Stimulated activated naive CD4-positive, alpha-beta T cell treated with Interleukin-2 at 50 U/mL for 16 hours (primary cell): ENCODE measurements at places on chromosomes 1 and 21.

DNA sequence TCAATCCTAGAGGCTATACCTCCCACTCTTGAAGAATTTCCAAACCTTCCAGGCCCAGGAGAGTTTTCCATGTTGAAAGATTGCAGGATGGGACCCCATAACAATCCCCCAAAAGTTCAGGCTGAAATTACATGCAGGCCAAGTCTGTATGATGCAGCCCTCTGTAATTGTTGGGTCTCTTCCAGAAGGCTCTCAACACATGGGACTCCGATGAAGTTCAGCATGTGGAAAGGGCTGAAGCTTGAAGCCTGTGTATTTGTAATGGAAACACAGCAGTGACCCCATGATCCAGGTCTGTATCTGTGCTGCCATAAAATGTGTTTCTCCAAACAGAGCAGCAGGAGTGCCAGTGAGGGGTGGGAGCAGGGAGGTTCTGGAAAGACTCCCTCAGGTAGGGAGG lies 202.5 kb upstream of the LYPLAL1 start:
- no peak for DNase-seq

GRCh38 chr1:18955441-18956192 lies 859 bp downstream of the IFFO2 start:
- peak; percentile 68 for DNase-seq

- no peak for DNase-seq
Observed at GRCh38 chr21:46124926-46125845, 27.3 kb downstream of the COL6A2 start.

GRCh38 chr1:14110040-14110439 lies 410.1 kb downstream of the PRDM2 start:
- DNase-seq: no peak

DNA sequence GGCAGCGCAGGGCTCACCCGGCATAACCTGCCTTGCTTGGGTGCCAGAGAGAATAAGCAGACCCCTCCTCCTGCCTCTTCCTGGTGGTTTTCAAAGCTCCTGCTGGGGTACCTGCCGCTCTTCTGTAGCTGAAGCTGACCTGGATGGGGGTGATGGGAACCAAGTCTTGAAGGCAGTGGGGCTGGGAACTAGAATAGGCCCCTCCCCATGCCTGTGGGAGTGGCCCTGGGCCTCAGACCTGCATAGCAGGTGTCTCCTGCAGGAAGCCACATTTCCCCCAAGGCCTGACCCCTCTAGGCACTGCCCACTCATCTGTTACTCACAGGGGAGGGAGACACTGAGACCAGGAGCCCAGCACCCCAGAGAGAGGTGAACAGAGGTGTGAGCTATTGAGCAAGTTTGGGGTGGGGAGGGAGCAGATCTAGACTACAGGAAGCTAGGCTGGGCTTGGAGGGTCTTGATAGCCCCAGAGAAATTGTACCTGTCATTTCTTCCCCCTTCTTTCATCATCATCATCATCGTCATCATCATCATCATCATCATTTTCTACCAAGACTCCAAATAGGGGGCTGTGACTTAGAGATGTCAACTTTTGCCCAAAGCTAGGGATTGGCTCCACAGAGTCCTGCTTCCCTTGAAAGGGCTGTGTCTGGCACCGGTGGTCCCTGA lies 10.1 kb downstream of the PADI1 start:
- no peak for DNase-seq

GRCh38 chr1:168210312-168210711 lies 15.5 kb upstream of the SFT2D2 start:
- no peak for DNase-seq

DNA sequence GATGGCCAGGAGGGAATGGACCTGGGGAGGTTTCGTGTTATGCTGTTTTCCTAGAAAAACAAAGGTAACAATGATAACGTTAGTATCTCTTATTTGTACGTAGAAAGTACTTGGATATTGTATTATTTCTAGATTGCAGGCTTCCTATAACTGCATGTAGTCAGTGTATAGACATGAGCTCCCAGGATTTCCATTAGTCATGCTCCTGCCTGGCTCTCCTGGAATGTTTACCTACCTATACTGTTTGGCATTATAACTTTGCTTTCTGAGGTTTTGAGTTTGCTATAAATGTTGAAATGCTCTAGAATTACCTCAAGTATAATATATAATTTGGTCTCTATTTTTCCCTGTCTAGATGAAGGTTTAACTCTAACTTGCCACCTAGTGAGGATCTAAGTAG lies 66.1 kb downstream of the TTC3 start:
- no peak for DNase-seq

DNA sequence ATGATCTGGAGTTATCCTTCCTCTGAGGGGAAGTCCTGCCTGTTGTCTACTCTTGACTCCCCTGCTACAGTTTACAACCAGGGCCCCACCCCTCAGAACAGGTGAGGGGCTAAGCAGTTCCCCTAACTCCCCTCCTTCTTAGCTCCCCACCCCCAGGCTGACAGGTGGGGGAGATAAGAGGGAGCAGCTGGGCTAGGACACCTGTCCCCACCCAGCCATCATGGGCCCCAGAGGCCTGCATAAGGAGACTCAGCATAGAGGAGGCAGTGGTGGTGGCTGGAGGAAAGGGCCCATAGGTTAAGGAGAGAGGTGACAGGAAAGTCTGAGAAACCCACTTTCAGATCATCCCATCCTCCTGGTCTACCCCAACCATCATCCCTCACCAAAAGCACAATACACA lies 6.8 kb downstream of the MEF2D start:
- no peak for DNase-seq

GRCh38 chr1:17550729-17551584 lies 11.5 kb downstream of the ARHGEF10L start:
- no peak for DNase-seq

DNA sequence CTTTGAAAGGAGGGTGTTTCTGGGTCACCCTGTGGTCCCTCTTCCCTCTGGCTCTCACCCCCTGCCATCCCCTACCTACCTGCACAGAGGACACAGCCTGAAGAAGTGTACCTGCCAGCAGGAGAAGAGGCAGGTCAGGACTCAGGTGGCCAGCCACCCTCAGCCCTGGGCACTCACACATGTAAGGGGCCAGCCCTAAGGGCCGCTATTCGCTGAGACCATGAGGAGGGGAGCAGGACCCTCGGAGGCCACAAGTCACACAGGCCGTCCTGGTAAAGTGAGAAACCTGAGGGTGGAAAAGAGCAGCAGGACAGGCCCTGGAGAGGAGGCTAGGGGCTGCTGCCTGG lies 1.2 kb downstream of the ZNF692 start:
- DNase-seq: no peak

- DNase-seq: no peak
Observed at GRCh38 chr1:94942171-94943128, 15.5 kb upstream of the CNN3 start.

GRCh38 chr21:37536616-37537278 lies 170.2 kb downstream of the DYRK1A start:
- no peak for DNase-seq

GRCh38 chr1:202154766-202155477 lies 5.5 kb downstream of the PTPN7 start:
- DNase-seq: peak; percentile 36

- DNase-seq: no peak
Observed at GRCh38 chr1:70978623-70979022, 69.0 kb downstream of the PTGER3 start.

GRCh38 chr1:77273891-77274290 lies 7.9 kb upstream of the AK5 start:
- DNase-seq: no peak

GRCh38 chr1:10108948-10109708 lies 76.4 kb downstream of the UBE4B start:
- DNase-seq: no peak

- no peak for DNase-seq
Observed at GRCh38 chr1:112722601-112723510, 7.7 kb upstream of the PPM1J start.

GRCh38 chr1:181583598-181583997 lies 100.3 kb downstream of the CACNA1E start:
- DNase-seq: no peak

DNA sequence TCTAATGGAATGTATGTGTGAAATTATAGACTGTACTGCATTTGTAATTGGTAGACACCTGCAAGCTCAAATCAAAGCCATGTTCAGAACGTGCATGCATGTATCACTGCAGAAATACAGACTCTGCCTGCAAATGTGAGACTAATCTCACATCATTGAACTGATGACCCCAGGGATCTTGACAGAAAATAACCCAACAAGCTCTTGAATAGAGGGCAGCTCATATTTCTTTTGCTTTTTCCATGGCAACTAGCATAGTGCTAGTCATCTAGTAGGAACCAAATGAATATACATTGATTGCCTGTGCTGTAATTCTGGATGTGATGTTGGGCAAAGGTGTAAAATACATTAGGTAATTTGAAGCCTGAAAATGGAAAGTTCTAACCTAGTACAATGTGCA lies 62.4 kb downstream of the PTPRC start:
- no peak for DNase-seq

- DNase-seq: peak; percentile 9
Observed at GRCh38 chr1:16012590-16013219, 5.1 kb downstream of the HSPB7 start.
